Dermis lymphatic vessel endothelial cell (primary cell): ENCODE measurements at places on chromosomes 6 and 20. TPM values are rescaled to one million over a fixed set of nuclear protein-coding genes. Genes with fewer than 3 reads are reported as not detected.

Gene SLC24A3
- total RNA-seq = 0.34 and 1.8 TPM in 2 replicates

Gene SPTLC3
- total RNA-seq = 0.22 and 1.0 TPM in 2 replicates

Gene WFDC10B
- not detected in 2 replicates for total RNA-seq

Gene GDAP1L1
- not detected in 2 replicates for total RNA-seq

Gene BPI
- total RNA-seq = not detected in 2 replicates

Gene ZNF133
- total RNA-seq = 14.5 and 17.2 TPM in 2 replicates

Gene DUSP15
- total RNA-seq = 0.76 and 1.3 TPM in 2 replicates

Gene TREML2
- total RNA-seq = not detected in 2 replicates

Gene LY6G6D
- not detected in 2 replicates for total RNA-seq

Gene SLC17A1
- not detected in 2 replicates for total RNA-seq

Gene SCAND1
- 48.0 and 62.0 TPM in 2 replicates for total RNA-seq

Gene ASIP
- total RNA-seq = not detected in 2 replicates

Gene C6orf132
- total RNA-seq = under 0.01 TPM in 2 replicates

Gene UQCC2
- 17.4 and 21.0 TPM in 2 replicates for total RNA-seq
